ENCODE measurements at places on chromosomes 2 and 18. TPM values are rescaled to one million over a fixed set of nuclear protein-coding genes. Genes with fewer than 3 reads are reported as not detected.
A peak's percentile ranks its signal among the peaks of the same experiment; 100 is the strongest.

The LDLRAD4 gene
- total RNA-seq, result 207 TPM

- H3K4me1 ChIP-seq, result peaks cover 50% of the 10 kb centered on the region
- H3K4me3 ChIP-seq, result peak overlapping the region; percentile 30
- no peak for DNase-seq
- no peak overlapping the region for H3K27ac ChIP-seq
These were observed 8.1 kb downstream of the SP9 start for GRCh38 chr2:174342686-174343342.

- no peaks in the 10 kb centered on the region for H3K27me3 ChIP-seq
- no peak for DNase-seq
- no peak overlapping the region for H3K4me3 ChIP-seq
- H3K36me3 ChIP-seq, result no peaks in the 10 kb centered on the region
These were observed 36.9 kb upstream of the TANC1 start for GRCh38 chr2:158931572-158931971.

The CCDC74A gene
- 0.49 TPM for total RNA-seq

DNA sequence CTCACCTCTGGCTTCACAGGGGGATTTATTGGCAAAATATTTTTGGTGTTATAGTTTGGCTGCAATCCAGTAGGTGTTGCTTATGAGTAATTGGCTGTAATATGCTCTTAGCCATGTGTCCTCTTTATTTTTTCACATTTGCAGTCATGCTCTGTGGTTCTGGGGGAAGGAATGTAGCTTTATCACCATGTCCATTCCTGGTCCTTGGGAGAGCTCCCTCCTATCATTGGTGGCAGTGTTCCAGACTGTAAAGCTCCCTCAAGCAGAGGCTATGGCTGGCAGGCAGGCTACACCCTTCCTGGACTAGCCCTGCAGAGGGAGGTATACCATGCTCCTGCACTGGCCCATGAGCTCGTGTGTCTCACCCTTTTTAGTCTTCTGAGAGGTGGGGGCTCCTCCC is 120.0 kb upstream of the FSIP2 start:
- H3K27me3 ChIP-seq, result no peaks in the 10 kb centered on the region
- no peak overlapping the region for H3K4me3 ChIP-seq
- H3K36me3 ChIP-seq, result no peaks in the 10 kb centered on the region
- H3K27ac ChIP-seq, result no peak overlapping the region
- H3K4me1 ChIP-seq, result no peaks in the 10 kb centered on the region

GRCh38 chr2:122830157-122830556 is 1074.7 kb downstream of the TSN start:
- no peak overlapping the region for H3K4me3 ChIP-seq
- no peaks in the 10 kb centered on the region for H3K4me1 ChIP-seq
- H3K27ac ChIP-seq, result no peak overlapping the region
- DNase-seq, result no peak
- H3K27me3 ChIP-seq, result no peaks in the 10 kb centered on the region

GRCh38 chr2:234823877-234824376 is 127.9 kb upstream of the SH3BP4 start:
- H3K4me1 ChIP-seq, result no peaks in the 10 kb centered on the region
- H3K27me3 ChIP-seq, result peaks cover 2% of the 10 kb centered on the region
- no peaks in the 10 kb centered on the region for H3K36me3 ChIP-seq

Data from CD4-positive, CD25-positive, alpha-beta regulatory T cell (primary cell).